Stimulated activated CD4-positive, alpha-beta T cell treated with anti-CD3 and anti-CD28 coated beads, Interleukin-4, amount 100 ng/mL, for 4 hours (primary cell): ENCODE measurements at places on chromosomes 6 and 20.

GRCh38 chr20:43895235-43895634 lies 19.4 kb upstream of the TOX2 start:
- DNase-seq: no peak

GRCh38 chr6:33744001-33744848 lies 2.5 kb downstream of the IP6K3 start:
- peak; percentile 66 for DNase-seq

- no peak for DNase-seq
Measured at GRCh38 chr20:45342855-45343531, 5.2 kb downstream of the SDC4 start.

DNA sequence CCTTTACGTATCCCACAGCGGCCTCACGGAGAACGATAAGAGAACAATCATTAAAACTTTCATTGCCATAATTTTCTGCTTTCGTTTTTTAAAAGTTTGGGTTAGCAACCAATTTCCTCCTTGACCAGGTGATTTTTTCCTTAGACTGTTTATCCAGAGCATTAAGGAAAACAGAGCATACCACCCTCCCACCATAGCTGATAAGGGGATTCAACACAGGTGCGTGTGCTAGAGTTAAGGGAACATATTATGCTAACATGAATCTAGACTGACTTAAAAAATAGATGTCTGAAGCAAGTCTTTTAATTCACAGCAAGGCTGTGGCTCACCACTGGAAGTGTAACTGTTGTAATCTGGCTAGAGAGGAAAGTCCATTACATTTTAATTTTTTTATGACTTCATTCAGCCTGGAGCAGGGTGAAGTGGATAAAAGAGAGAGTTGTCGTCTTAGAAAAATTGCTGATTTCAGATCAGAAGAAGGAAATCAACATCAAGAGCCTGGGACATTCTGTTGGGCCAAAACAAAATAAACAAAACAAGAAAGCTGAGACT lies 5.5 kb upstream of the SLC22A2 start:
- no peak for DNase-seq

- DNase-seq: peak; percentile 43
Measured at GRCh38 chr6:25056130-25056529, 120.4 kb upstream of the RIPOR2 start.

DNA sequence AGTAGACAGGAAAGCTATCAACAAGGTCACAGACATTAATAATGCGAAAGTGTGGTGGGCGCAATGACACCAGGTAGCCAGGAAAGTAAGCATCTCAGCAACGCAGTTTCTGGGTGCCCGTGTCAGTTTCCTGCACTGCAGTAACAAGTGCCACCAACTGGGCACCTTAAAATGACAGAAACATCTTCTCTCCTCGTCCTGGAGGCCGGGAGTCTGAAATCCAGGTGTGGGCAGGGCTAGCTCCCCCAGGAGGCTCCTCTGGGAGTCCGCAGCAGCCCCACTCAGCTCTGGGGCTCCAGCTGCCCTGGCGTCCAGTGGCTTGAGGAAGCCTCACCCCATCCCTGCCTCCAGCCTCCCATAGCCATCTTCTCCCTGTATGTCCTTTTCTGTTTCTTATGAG lies 387.2 kb downstream of the TAF4 start:
- no peak for DNase-seq

DNA sequence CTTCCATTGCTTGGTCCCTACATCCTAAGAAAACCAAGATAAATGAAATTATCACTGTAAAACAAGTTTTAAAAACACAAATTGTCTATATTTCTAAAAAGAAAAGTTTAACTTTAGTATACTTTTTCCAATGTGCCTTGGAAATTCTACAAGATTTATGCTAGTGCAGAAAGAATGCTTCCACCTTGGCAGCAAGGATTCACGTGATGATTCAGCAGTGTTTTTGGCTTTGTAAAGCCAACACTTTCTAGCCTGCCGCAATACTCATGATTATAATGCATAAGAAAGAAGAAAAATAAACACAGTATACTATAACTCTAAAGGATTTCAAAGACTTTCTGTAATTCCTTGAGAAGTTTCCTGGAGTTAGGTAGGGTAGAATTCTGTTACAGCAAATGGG lies 442.7 kb downstream of the TENT5A start:
- no peak for DNase-seq

GRCh38 chr6:158004701-158005095 lies 23.0 kb downstream of the SYNJ2 start:
- DNase-seq: no peak

- no peak for DNase-seq
Measured at GRCh38 chr6:56211724-56212123, 35.7 kb downstream of the COL21A1 start.

GRCh38 chr20:35942243-35942642 lies 12.1 kb downstream of the SCAND1 start:
- no peak for DNase-seq

GRCh38 chr6:37365791-37366190 lies 12.0 kb downstream of the RNF8 start:
- no peak for DNase-seq

DNA sequence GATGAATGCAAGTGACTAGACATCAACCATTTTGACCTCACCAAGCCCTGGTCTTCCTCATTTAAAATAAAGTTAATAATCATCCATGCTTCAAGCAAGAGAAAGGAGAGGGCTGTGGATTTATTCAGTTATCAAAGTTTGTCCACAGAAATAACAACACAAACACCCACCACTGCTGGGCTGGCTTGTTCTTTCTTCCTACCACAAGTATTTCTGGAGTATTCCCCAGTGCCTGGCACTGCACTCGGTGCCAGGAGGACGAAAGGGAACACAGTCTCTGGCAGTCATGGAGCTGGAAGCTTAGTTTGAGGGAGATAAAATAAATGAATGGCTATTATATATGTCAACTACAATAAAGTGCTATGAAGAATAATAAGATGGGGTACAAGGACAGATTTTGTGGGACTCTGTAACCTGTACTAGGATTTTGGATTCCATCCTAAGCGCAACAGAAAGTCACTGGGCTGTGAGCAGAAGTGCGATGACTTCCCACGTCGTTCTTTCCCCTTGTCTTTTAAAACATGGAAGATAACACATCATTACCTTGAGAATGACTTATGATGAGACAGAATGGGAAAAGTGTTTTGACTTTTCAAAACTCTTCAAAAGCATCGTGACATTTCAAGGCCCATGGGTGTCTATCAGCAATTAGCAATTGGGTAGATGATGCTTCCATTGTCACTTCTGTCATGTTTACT lies 74.5 kb upstream of the TRAF3IP2 start:
- no peak for DNase-seq

- DNase-seq: no peak
Measured at GRCh38 chr6:141482796-141483597, 649.7 kb upstream of the GJE1 start.

- DNase-seq: no peak
Measured at GRCh38 chr6:76230711-76231110, 158.2 kb upstream of the IMPG1 start.

DNA sequence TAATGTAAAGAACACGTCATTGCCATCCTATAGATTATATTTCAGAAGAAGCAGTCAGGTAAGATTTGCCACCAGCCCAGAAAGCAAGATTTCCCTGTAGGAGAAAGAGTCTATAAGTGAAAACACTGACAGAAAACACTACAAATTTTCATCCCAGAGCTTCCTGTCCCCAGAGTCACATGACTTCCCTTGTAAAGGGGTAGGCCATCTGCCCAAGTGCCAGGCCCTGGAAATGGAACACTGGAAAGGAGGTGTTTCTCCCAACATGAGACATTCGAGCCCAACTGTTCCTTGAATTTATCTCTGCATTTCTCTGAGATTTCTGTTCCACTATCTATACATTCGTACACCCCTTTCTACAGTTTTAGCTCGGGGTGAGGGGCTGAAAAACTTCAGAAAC lies 46.9 kb downstream of the RAMACL start:
- no peak for DNase-seq

DNA sequence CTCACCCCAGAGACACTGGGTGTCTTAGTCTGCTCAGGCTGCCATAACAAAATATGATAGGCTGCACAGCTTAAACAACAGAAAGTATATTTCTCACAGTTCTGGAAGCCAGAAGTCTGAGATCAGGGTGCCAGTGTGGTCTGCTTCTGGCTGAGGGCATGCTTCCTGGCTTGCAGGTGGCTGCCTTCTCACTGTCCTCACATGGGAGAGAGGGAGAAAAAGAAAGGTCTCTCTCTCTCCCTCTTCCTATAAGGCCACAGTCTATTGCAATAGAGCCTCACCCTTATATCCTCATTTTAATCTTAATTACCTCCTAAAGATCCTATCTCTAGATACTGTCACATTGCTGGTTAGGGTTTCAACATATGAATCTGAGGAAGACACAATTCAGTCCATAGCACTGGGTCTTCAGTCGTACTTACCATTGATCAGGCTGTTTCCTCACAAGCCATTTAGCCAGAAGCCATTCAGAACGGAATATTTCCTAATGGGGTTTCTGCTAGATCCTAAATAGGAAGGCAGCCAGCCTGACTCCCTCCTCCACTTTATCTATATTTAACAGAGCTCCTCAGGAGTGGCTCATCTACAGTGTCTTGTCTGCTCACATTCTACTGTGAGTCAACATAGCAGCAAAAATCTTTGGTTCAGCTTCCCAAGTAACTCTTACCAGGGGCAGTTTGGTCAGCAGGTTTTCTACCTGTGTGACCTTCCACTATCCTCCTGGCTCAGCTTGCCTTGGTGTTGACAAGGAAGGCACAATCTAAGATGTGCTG lies 42.2 kb downstream of the CD164 start:
- DNase-seq: no peak

GRCh38 chr6:24425091-24425490 lies 22.4 kb downstream of the MRS2 start:
- no peak for DNase-seq

GRCh38 chr20:34260208-34260942 lies 19.2 kb downstream of the ASIP start:
- no peak for DNase-seq

DNA sequence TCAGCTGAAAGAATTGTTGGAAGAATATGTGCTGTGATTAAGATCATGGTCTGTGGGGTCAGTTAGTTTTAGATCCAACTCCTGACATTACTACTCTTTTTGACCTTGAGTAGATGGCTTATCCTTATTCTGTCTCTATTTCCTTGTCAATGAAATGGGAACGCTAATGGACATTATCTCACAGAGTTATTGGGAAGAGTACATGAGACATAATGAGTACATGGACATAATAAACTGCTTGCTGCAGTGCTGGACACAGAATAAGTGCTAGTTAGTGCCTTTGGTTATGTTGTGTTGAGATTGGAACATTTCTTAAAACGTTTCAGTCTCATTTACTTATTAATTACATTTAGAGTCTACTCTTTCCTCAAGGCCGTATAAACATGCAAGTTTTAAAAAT lies 42.6 kb downstream of the MAPK14 start:
- DNase-seq: no peak

- no peak for DNase-seq
Measured at GRCh38 chr6:113328886-113329381, 528.2 kb upstream of the MARCKS start.

DNA sequence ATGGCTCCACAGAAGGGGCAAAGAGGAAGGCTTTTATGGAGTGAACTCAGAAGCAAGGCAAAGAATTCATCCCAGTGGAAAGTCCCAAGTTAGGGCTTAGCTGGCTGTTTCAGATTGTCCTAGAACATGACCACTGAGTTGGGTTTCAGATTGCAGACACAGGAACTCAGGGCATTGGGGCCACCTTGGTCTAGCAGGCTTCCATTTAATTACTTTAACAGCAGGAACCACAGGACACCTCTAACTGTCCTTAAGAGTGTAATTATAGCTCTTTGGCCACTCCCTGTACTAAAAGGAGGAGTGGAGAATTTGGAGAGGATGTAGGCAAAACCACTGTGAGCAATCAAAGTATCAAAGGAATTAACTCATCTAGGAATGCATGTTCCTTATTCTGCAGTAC lies 150.6 kb upstream of the AGPAT4 start:
- no peak for DNase-seq

DNA sequence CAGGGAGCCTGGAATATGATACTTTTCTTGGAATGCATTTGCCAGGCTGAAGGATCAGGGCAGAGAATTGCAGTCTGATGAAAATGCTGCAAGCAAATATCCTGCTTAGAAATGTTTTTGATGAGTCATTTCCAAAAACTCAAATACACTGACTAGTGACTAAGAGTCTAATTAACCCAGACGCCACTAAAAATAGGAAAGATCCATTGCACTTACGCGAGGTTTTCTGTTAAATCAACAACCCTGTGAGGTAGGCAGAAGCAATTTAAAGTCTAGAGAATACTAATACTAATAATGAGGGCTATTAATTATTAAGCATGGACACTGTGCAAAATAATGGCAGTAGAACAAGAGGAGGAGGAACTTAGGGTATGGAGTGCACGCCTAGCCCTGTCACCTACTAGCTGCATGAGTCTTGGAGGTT lies 130.1 kb upstream of the DOK5 start:
- DNase-seq: no peak

- no peak for DNase-seq
Measured at GRCh38 chr20:19768325-19768842, 10.3 kb downstream of the RIN2 start.

GRCh38 chr6:30061092-30061857 lies at the start of gene POLR1H:
POLR1H (plus strand) TSS chr6:30061265; CDS start chr6:30061525, 260 bp downstream.
- DNase-seq: peak; percentile 78

DNA sequence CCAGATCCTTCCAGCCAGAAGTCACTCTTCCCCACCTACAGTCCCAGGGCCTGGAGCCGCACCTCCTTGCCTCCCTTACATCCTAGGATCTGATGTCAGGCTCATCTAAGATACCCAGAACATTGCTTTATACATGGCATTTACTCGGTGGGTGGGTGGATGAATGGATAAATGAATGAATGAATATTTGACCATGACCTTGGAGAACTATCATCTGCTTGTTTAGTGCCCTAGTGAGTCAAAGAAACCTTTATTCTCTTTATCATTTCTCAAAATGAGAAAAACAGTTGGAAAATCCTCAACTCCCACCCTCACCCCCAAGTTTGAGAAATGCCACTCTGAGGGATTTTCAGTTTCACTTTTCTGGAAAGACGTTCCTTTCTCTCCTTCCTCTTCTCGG lies 56.0 kb downstream of the DAAM2 start:
- no peak for DNase-seq

DNA sequence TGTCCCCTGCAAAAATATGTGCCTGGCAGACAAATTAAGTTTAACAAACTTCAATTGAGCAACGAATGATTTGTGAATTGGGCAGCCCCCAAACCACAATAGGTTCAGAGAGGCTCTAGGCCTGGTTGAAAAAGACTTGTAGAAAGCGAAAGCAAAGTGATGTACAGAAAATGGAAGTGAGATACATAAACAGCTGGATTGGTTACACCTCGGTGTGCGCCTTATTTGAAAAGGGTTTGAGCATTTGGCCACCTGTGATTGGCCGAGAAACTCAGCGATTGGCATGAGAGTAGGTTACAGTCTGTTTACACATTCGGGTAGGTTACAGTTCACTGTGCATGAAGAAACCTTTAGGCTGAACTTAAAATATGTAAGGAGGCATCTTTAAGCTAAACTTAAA lies 136.9 kb downstream of the CD83 start:
- DNase-seq: no peak

GRCh38 chr6:108872141-108872557 lies 23.9 kb downstream of the ARMC2 start:
- DNase-seq: no peak

GRCh38 chr6:20688710-20689500 lies 154.6 kb downstream of the CDKAL1 start:
- DNase-seq: no peak
